Pons (tissue), 1 donor: ENCODE measurements at places on chromosomes 12 and 14.

DNA sequence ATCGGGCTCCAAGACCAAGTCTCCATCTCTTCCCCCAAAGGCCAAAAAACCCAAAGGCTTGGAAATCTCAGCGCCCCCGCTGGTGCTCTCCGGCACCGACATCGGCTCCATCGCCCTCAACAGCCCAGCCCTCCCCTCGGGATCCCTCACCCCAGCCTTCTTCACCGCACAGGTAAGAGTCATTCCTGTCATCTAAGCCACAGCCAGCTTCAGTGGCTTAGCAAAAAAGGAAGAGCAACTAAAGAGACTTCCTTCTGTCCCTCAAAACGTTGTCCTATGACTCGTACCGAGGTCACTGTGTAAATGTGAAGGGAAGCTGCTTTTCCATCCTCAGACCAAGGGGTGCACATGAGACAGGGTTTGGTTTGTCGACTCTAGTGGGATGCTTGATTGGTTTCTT, 53.4 kb downstream of the ELK3 start:
- DNase-seq, result no peak

- DNase-seq, result no peak
Measured at GRCh38 chr12:96387981-96388380, 12.3 kb downstream of the CDK17 start.

GRCh38 chr12:91040096-91040755, 17.6 kb downstream of the KERA start:
- DNase-seq, result no peak

DNA sequence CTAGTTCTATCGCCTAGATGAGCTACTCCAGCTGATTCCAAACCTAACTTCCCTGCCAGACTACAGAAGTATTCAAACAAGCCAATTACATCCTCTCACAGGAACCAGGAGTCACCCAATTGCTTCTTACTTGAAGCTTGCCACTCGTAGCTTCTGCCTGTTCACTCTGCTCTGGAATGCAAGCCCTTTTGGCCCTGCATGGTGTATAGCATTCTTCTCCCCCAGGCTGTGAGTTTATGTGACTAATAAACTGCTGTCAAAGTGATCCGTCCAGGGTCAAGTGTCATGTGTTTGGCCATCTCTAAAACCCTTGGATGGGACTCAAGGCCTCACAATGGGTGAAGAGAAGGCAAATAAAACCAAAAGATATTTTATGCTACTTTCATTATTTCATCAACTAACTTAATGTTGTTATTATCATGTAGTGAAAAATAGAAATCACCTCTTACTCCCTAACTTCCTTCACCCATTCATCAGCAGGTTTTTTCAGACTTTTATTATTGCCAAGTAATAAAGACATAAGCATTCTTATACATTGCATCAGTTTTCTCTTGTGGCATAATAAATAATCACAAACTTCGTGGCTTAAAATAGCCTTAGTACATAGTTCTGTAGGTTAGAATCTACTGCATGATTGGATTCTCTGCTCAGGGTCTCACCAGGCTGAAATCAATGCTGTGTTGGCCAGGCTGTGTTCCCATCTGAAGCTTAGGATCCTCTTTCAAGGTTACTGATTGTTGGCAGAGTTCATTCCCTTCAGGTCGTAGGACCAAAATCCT, 1981.7 kb upstream of the FLRT2 start:
- no peak for DNase-seq

GRCh38 chr14:61344437-61345150, 23.2 kb downstream of the PRKCH start:
- DNase-seq, result peak; percentile 58

- DNase-seq, result no peak
Measured at GRCh38 chr12:131218026-131218922, 264.6 kb downstream of the ADGRD1 start.

DNA sequence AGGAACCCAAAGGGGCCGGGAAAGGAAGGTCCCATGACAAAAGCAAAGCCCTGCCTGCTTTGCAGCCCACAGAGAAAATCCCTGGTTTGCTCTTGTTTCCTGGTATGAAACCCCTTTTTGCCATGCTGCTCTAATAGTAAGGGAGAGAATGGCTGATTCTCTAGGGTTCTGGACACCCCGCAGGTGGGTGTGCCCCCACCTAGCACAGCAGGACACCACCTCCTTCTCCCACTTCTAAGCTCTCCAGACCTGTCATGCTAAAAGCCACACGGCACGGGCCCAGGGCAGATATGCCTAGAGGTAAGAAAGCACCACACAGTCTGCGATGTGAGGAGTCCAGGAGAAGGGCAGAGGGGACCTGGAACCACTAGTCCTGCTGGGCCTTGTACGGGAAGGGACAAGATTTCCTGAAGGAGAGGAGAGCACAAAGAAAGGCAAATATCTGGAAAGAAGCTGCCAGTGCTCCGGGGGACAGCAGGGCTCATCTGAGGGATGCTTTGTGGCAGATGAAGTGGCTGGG, 113.3 kb downstream of the BCL11B start:
- DNase-seq, result no peak

GRCh38 chr12:52630008-52630500, 11.7 kb upstream of the KRT73 start:
- DNase-seq, result no peak

DNA sequence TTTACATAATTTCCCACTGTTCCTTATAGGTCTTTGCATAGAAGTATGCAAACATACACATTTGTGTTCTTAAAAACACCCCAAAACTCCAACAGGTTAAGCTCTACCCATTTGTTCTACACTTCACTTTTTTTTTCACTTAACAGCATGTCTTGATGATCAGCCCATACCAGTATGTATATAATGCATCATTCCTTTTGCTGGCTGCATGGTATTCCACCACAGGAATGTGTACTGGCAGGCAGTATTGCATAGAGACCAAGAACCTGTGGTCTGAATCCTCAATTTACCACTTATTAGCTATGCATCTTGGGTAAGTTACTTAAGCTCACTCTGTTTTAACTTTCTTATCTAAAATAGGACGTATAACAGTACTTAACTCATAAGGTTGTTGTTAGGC, 65.5 kb downstream of the SAMD4A start:
- no peak for DNase-seq

DNA sequence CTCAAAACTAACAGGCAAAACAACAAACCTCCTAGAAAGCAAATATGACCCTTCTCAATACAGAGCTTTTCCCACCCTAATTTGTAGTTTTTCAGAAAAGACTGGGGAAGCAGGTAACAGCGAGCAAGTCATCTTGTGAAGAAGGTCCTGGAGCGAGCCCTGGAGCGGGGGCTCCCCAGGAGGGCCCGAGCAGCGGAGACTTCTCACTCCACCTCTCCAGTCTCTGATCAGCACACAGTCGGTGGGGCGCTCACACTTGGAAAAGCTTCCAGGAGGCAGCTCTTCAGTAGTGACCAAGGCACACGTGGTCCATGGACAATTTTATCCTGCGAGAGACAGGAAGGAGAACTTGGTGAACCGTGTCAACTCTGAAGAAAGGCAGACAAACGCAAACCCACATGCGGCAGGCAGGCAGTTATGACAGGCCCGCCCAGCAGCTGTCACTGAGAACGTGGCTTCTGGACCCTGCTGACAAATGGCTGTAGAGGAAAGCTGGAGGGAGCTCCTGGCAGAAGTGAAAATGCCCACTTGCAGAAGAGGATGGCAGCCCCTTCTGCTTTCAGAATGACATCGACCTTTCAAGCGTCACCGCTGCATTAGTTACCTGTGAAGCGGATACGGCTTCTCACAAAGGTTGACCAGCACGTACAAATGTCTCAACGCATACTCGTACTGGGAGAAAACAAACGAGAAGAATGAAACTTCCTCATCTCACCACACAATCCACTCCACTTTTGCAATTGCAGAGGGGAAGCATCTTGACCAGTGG, 44.2 kb downstream of the LGMN start:
- DNase-seq, result peak; percentile 68

GRCh38 chr14:88045705-88046104, 40.8 kb downstream of the GPR65 start:
- DNase-seq, result peak; percentile 74

- DNase-seq, result peak; percentile 34
Measured at GRCh38 chr12:49661191-49661590, 37.8 kb downstream of the PRPF40B start.

- DNase-seq, result peak; percentile 40
Measured at GRCh38 chr12:90253674-90254181, 545.1 kb upstream of the ATP2B1 start.

DNA sequence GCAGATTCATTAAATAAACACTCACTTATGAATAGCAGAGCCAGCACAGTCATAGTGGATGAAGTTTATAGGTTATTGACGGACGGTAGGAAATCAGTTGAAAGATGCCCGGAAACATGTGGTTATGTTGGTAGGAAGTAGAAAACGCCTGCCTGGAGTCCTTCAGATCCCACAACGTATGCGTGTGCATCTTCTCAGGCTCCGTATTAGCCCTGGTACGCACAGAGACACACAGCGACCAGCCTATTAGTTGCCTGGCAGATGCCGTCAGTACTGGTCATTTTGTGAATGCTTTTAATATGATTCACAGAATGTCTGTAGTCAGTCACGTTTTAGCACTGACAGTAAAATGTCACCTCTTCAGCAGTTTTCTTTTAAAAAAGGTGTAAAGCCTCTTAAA, 196.4 kb downstream of the RGS6 start:
- DNase-seq, result no peak

- DNase-seq, result no peak
Measured at GRCh38 chr12:78820946-78821345, 43.6 kb upstream of the SYT1 start.

DNA sequence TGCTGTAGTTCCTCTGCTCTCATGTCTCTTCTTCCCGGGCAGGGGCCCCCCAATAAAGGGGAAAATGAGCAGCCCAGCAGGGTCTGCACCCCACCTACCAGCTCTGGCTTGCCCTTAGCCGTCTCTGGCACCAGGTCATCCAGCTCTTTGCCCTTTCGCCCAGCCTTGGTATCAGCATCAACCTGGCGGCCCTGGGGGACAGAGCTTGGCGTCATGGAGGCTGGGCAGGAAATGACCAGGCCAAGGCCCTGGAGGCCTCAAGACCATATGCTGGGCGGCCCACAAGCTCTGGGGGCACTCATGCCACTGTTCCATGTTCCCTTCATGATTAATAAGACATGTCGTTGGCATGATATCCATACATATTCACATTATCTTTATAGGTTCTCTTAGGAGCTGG, 14.7 kb downstream of the MYL6 start:
- no peak for DNase-seq

- DNase-seq, result no peak
Measured at GRCh38 chr14:85342858-85343607, 186.9 kb upstream of the FLRT2 start.

- no peak for DNase-seq
Measured at GRCh38 chr12:107612508-107612907, 73.1 kb upstream of the PWP1 start.

GRCh38 chr12:81758421-81759189, 545 bp downstream of the PPFIA2 start:
- peak; percentile 39 for DNase-seq

GRCh38 chr12:53039851-53040250, 10.0 kb upstream of the TNS2 start:
- no peak for DNase-seq

DNA sequence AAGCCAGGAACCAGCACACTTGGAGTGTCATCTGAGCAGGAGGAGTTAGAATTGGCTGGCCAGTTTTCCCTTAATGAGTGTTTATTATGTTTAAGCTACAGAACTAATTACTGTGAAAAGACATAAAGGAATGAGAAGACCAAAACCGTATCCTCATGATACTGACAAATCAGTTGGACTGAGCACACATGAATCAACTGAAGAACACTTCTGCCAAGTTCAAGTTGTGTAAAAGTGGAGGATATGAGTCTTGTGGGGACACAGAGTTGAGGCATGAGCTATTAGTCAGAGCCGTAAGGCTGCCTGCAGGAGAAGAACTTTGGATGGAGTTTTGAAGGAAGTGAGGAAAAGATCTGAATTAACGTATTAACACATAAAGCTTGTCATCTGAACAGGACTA, 43.1 kb downstream of the HMGA2 start:
- no peak for DNase-seq

DNA sequence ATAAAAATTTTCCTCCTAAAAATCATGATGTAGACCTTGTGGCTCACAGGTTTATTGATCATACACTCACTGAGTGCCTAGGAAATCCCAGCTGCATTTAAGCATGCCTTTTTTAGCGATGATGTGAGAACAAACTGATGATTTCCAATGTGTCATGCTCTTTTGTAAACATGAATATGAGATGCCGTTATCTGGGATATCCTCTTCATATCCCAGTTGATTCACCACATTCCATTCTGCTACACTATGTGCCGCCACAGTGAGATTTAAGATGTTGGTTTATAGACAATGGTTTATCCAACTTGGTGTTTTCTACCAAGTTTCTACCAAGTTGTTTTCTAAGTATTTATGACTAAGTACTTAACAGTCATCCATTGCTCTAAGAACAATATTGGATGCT, 5.2 kb downstream of the OR4E1 start:
- no peak for DNase-seq

DNA sequence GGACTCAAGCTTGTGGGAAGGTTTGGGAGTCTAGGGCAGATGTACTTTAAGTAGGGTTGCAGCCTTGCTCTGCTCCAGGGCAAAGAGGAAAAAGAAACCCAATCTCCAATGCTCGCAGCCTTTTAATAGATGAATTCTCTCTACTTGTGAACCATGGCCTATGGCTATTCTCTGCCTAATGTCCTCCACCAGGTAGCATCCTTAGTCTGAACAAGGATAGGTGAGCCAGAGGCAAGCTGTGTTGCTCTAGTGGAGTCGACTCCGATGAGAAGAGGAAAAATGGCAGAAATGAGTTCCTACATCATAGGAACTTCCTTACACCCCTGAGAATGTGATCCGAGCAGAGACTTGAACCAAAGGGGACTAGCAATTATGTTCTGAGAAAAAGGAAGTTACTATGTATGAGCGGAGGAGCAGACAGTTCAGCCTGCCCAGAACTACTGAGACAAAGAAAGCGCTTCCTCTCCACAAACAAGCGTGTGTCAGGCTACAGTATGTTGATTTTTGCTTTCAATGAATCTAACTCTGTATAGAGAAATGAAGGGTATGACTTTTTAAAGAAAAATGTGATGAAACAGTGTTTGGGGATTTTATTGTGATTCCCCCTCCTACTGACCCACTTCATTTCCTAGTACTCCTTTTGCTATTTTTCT, 153.6 kb upstream of the ARID2 start:
- DNase-seq, result peak; percentile 51

DNA sequence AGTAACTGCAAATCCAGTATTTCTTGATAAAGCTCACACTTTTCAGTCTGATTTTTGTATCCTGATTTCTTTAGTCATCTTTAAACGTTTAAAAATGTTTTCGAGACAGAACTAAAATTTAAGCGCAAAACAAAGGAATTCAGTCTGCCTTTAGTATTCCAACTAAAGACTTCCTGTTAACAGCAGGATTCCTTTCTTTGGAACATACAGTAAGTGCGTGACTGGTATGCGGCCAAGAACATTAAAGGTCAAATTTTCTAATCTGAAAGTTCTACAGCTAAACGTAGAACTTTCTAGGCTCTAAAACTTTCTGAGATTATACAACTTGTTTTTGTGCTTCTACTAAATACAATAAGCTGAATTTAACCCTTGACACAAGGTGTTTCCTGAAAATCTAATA, 9.9 kb downstream of the SAV1 start:
- DNase-seq, result no peak

- no peak for DNase-seq
Measured at GRCh38 chr12:105329926-105330282, 587 bp upstream of the C12orf75 start.

- DNase-seq, result no peak
Measured at GRCh38 chr14:99871771-99872170, 78.6 kb downstream of the EML1 start.

GRCh38 chr12:104063712-104064030, 660 bp upstream of the HCFC2 start:
- DNase-seq, result peak; percentile 32
